Effector CD4-positive, alpha-beta T cell (primary cell): ENCODE measurements at places on chromosomes 13 and 19.

DNA sequence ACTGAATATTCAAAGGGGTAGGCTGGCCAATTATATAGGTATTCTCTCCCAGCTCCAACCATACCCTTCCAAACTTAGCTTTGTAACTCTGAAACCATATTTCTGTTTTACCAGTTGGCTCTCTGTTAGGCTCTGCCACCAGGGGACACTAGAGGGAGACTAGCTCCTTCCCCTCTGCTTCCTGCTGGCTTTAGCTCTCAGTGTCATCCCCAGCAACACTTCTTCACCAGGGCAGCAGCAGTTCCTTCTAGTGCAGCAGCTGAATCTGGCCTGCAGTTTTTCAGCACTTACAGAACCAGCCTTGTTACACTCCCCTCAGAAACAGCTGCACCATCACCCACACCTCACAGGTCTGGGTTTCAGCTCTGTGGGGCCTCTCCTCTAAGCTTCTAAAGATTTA lies 51.0 kb upstream of the DOCK9 start:
- DNase-seq, result peak; percentile 16

DNA sequence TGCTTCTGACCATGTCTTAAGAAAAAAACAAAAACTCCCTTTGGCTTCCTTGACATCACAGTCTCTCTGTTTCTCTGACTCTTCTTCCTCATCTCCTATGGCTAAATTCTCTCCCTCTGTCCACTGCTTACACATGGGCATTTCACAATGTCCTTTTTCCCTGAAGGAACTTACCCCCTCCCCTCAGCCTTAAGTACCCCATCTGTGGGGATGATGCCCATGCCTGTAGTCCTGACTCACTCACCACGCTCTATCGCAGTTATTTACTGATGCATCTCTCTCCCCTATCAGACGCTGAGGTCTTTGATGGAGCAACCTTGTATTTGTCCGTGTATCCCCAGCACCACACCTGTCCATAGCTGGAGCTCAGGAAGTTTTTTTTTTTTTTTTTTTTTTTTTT lies 32.4 kb downstream of the ACTN4 start:
- no peak for DNase-seq

DNA sequence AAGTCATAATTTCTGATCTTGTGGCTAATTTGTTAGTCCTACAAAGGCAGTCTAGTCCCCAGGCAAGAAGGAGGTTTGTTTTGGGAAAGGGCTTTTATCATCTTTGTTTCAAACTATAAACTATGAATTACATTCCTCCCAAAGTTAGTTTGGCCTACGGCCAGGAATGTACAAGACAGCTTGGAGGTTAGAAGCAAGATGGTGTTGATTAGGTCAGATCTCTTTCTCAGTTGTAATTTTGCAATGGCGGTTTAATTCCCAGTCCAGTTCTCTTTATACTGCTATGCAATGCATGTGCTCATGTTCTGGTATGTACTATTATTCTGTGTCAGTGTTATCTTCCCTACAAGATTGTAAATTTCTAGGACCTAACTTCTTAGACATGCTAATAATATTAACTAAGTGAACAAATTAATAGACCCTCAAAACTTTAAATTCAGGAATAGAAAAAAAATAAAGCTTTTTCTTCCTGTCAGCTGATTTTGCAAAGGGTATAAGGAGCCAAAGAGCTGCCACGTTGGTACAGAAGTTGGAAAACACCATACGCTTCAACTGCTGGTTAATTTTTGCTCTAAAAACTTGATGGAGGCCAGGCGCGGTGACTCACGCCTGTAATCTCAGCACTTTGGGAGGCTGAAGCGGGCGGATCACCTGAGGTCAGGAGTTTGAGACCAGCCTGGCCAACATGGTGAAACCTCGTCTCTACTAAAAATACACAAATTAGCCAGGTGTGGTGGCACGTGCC lies 1.3 kb upstream of the DNAJC15 start:
- no peak for DNase-seq

DNA sequence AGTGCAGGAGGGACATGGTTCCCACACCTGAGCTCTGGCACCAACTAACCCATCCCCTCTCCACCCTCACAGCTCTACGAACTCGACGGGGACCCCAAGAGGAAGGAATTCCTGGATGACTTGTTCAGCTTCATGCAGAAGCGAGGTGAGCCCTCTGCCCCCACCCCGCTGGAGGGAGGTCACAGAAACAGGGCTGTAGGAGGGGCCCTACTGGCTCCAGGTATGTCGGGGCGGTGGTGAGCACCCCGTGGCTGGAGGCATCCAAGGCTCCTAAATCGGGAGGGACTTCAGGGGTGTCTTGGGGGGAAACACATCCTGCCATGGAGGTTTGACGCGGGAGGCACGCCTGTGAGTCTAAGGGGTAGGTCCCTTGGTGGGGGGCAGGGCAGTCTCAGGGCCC lies 24.1 kb upstream of the WDR18 start:
- DNase-seq, result no peak

GRCh38 chr13:25018729-25019115 lies 77.2 kb upstream of the PABPC3 start:
- DNase-seq, result no peak
